A375 (cell line): ENCODE measurements at places on chromosomes 11 and 22. TPM values are rescaled to one million over a fixed set of nuclear protein-coding genes. Genes with fewer than 3 reads are reported as not detected.

SUN2 gene
- 66.2 and 71.0 TPM in 2 replicates for total RNA-seq

RAB36 gene
- total RNA-seq: 3.6 and 3.7 TPM in 2 replicates

MPZL2 gene
- total RNA-seq: not detected in 2 replicates

DKK3 gene
- total RNA-seq: 8.8 and 13.8 TPM in 2 replicates

L3MBTL2 gene
- 21.2 and 22.7 TPM in 2 replicates for total RNA-seq

IGSF9B gene
- 6.5 and 7.0 TPM in 2 replicates for total RNA-seq

SLCO2B1 gene
- total RNA-seq: 0.04 TPM in 1 of 2 replicates, not detected in the other

FOLH1 gene
- 1.7 and 2.1 TPM in 2 replicates for total RNA-seq
